ENCODE measurements at places on chromosomes 11 and 22. TPM values are rescaled to one million over a fixed set of nuclear protein-coding genes. Genes with fewer than 3 reads are reported as not detected.

C11orf42 gene
- not detected for total RNA-seq

KDM4D gene
- 0.68 TPM for total RNA-seq

SLC5A4 gene
- total RNA-seq = 1.4 TPM

SHISA8 gene
- total RNA-seq = not detected

PKP3 gene
- 23.1 TPM for total RNA-seq

OR51I1 gene
- total RNA-seq = 0.41 TPM

DNA sequence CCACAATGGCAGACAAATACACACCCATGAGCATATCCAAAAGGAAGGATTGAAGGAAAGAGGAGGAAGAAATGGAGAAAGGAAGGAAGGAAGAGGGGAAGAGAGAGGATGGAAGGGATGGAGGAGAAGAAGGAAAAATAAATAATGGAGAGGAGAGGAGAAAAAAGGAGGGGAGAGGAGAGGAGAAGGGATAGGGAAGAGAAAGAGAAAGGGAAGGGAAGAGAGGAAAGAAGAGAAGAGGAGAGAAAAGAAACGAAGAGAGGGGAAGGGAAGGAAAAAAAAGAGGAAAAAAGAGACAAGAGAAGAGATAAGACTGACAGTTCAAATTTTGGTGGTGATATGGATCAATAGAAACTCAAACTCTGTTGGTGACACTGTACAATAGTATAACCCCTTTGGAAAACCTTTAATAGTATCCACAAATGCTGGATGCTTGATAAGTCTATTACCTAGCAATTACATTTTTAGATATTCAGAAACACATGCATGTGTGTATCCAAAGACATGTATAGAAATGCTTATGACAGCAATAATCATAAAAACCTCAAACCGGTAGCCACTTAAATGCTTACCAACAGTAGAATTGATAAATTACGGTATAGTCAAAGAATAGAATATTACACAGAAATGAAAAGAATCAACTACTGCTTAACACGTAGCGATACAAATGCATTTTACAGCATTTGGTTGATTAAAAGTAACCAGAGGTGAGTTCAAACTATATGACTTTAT is 1.2 kb upstream of the HBD start:
- H3K27ac ChIP-seq = no peak overlapping the region
- H3K4me1 ChIP-seq = no peaks in the 10 kb centered on the region
- no peaks in the 10 kb centered on the region for H3K36me3 ChIP-seq
- H3K27me3 ChIP-seq = no peaks in the 10 kb centered on the region

DNA sequence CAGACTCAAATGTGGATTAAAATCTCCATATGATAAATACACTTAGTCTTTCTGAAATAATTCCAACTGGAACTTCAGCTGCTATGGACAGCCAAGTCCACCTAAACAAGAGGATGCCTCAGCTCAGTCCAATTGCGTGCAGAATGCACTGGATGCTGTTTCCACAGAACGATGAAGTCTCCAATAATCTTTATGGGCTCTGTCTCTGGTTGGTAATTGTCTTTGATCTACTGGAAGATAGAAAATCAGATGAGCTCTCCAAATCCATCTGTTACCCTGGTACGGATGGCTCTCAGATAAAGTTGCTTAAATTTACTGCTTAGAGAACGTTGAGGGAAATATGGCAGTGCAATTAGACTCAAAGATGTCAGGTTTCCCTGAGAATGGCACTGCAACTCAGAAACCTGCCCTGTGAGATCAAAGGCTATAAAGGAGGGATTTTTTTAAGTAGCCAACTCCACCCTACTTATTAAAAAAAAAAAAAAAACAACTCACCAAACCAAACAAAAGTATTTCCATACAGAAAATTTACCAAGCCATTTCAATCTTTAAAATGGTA is 859 bp upstream of the BIRC3 start:
- H3K4me3 ChIP-seq = peak overlapping the region; percentile 58
- H3K36me3 ChIP-seq = no peaks in the 10 kb centered on the region
- no peaks in the 10 kb centered on the region for H3K27me3 ChIP-seq
- H3K4me1 ChIP-seq = peaks cover 73% of the 10 kb centered on the region
- no peak for DNase-seq

DNA sequence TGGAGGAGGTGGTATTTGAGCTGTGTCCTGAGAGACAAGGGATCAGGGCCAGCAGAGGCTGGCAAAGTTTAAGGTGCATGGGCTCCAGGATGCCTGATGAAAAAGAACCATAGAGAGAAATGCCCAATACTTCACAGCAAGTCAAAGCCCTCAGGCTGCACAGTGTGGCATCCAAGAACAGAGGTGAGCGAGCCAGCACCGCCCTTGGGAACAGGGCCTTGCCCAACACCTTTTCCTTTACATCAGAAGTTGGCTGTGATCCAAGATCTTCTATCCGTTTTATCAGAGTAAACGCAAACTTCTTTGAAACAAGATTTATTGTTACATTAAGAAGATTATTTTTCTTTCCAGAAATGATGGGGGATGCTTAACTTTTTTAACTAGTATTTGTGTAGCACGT is 1.4 kb downstream of the B3GNT6 start:
- H3K4me1 ChIP-seq = peaks cover 11% of the 10 kb centered on the region
- H3K27ac ChIP-seq = no peak overlapping the region
- no peak overlapping the region for H3K4me3 ChIP-seq
- DNase-seq = no peak

GRCh38 chr11:111727431-111727830 is 38.8 kb downstream of the PPP2R1B start:
- H3K27ac ChIP-seq = no peak overlapping the region
- no peaks in the 10 kb centered on the region for H3K27me3 ChIP-seq

- no peak overlapping the region for H3K27ac ChIP-seq
- no peak overlapping the region for H3K4me3 ChIP-seq
- H3K4me1 ChIP-seq = no peaks in the 10 kb centered on the region
- no peak for DNase-seq
- H3K27me3 ChIP-seq = peaks cover 7% of the 10 kb centered on the region
These were observed 31.9 kb upstream of the IGLL5 start for GRCh38 chr22:22855617-22856308.

GRCh38 chr11:108906826-108907225 is 242.0 kb downstream of the DDX10 start:
- H3K27ac ChIP-seq = no peak overlapping the region
- no peak overlapping the region for H3K4me3 ChIP-seq
- no peaks in the 10 kb centered on the region for H3K27me3 ChIP-seq
- DNase-seq = no peak
- no peaks in the 10 kb centered on the region for H3K4me1 ChIP-seq

GRCh38 chr11:82976786-82977185 is 75.2 kb downstream of the DDIAS start:
- no peaks in the 10 kb centered on the region for H3K4me1 ChIP-seq
- DNase-seq = no peak
- H3K27ac ChIP-seq = no peak overlapping the region
- no peak overlapping the region for H3K4me3 ChIP-seq
- H3K27me3 ChIP-seq = no peaks in the 10 kb centered on the region
- H3K36me3 ChIP-seq = peaks cover 5% of the 10 kb centered on the region

DNA sequence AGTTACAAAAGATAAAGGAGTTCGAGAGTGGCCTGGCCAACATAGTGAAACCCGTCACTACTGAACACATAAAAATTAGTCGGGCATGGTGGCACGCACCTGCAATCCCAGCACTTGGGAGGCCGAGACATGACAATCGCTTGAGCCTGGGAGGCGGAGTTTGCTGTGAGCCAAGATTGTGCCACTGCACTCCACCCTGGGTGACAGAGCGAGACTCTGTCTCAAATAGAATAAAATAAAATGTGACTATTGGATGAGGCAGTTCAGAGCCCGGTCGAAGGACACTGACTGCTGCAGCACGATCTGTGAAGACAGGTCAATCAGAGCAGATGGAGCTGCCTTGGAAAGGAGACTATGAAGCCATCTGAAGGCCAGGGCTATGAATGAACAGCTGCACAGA is 37.7 kb upstream of the ANO1 start:
- no peak overlapping the region for H3K27ac ChIP-seq
- H3K4me1 ChIP-seq = no peaks in the 10 kb centered on the region
- no peak overlapping the region for H3K4me3 ChIP-seq
- DNase-seq = no peak
- no peaks in the 10 kb centered on the region for H3K36me3 ChIP-seq

- no peaks in the 10 kb centered on the region for H3K4me1 ChIP-seq
- DNase-seq = no peak
- no peaks in the 10 kb centered on the region for H3K27me3 ChIP-seq
- H3K27ac ChIP-seq = no peak overlapping the region
- H3K4me3 ChIP-seq = no peak overlapping the region
These were observed 11.7 kb downstream of the ZNF195 start for GRCh38 chr11:3367221-3367620.

DNA sequence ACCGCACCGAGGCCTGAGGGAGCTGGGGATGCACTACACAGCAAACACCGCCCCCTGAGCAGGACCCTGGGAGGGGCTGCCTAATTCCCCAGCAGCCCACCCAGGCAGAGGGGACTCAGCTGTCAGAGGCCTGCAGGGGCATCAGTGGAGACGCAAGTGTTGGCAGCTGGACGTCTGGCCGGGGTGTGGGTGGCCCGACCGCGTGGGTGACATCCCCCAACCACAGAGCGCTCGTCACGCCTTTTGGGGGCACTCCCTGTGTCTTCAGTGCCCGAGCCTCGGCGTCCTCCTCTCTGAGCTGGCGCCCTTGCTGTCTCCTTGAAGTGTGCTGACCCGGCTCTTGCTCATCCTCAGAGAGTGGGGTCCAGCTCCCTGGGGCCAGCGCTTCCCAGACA is 150.2 kb downstream of the BRD1 start:
- no peaks in the 10 kb centered on the region for H3K36me3 ChIP-seq
- H3K27ac ChIP-seq = no peak overlapping the region
- no peak overlapping the region for H3K4me3 ChIP-seq

DNA sequence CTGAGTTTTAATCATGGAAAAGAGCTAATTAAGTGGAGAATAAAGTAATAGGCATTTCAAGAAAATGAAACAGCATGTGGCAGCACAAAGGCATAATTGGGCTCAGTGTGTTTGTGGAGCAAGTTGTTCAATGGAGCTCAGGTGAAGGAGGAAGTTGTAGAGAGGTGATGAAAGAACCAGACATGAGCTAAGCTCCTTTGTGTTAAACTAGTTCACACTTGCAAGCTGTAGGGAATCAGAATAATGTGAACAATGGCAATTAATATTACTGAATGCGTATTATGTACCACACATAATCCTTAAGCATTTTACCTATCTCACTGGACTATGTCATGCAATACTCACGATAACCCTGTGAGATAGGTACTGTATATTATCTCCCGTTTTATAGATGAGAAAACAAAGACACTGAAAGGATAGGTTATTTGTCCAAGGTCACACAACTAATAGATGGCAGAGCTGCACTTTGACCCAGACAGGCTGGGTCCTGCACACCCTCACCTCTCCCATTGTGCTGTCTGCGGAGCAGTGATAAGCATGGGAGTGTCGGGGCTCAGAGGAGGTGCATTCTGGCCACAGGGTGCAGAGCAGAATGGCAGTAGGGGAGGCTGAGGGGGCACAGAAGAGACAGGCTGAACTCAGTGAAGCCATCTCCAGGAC is 8.9 kb downstream of the OLFML1 start:
- no peak overlapping the region for H3K27ac ChIP-seq
- no peak for DNase-seq
- H3K4me3 ChIP-seq = no peak overlapping the region

DNA sequence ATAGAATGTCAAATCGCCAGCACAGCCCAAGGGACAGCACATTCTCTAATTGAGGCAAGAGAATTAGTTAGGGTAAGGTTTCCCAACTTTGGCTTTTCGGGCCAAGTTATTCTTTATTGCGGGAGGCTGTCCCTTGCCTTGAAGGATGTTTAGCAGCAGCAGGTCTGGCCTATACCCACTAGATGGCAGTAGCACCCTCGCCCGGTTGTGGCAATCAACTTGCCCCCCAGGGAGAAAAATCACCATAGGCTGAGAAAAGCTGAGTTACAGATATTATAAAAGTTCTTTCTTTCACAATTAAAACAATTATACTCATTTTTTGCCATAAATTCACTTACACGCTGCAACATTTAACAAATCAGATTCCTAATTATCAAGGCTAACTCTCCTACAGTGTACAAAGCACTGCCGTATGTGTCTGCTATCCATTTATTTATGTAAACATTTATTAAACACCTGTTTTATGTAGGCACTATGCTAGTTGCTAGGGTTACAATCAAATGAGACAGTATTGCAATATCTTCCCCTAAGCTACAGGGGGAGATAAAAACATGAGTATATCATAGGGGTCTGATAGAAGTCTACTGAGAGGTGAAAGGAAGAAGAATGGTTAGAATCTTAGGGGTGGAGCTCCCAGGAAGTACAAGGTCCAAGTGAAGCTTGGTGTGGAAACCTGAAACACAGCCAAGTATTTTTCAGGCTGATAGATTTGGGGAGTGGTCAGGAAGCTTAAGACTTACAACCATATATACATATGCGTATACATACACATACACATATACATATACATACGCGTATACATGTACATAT is 452.3 kb downstream of the RAB38 start:
- no peak overlapping the region for H3K4me3 ChIP-seq
- no peaks in the 10 kb centered on the region for H3K36me3 ChIP-seq
- no peak overlapping the region for H3K27ac ChIP-seq
- DNase-seq = no peak
- H3K27me3 ChIP-seq = no peaks in the 10 kb centered on the region

- no peak for DNase-seq
- H3K27ac ChIP-seq = no peak overlapping the region
- no peak overlapping the region for H3K4me3 ChIP-seq
- no peaks in the 10 kb centered on the region for H3K4me1 ChIP-seq
- no peaks in the 10 kb centered on the region for H3K36me3 ChIP-seq
These were observed 21.6 kb upstream of the BBOX1 start for GRCh38 chr11:27018902-27019529.

DNA sequence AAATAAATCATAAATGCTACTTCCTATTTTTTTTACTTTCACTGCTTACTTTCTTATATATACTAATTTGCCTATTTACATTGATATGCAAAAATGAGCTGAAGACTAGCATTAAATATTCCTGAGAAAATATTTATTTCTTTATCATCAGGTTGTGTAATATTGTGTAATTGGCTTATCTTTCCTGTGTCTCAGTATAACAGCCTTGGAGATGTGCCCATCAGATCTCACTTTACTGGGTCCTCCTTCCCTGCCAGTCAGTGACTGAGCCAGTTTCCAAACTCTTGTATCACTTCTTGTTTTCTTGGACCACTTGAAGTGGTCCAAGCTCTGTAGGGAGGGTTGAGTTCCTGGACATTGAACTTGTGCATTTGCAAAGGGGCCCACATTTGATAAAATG is 900.0 kb downstream of the LUZP2 start:
- H3K4me3 ChIP-seq = no peak overlapping the region
- no peaks in the 10 kb centered on the region for H3K36me3 ChIP-seq
- no peak overlapping the region for H3K27ac ChIP-seq
- no peaks in the 10 kb centered on the region for H3K27me3 ChIP-seq
- DNase-seq = no peak
- no peaks in the 10 kb centered on the region for H3K4me1 ChIP-seq

DNA sequence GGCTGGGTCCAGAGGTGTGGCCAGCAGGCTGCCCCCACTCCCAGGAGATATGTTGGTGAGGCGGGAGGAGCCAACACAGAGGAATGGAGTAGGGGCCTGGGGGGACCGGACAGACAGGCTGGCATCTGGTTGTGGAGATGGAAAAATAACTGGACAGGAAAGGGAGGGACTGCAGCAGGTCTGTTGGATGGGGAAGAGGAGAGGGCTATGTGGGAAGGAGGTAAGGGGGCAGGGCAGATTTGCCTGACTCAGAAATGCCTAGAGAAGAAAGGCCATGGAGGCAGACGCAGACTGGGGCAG is 160.4 kb downstream of the TRIM29 start:
- no peak for DNase-seq
- peaks cover 12% of the 10 kb centered on the region for H3K27me3 ChIP-seq
- no peaks in the 10 kb centered on the region for H3K4me1 ChIP-seq
- H3K36me3 ChIP-seq = no peaks in the 10 kb centered on the region
- H3K4me3 ChIP-seq = no peak overlapping the region
- no peak overlapping the region for H3K27ac ChIP-seq

- no peak overlapping the region for H3K4me3 ChIP-seq
- DNase-seq = no peak
- no peaks in the 10 kb centered on the region for H3K4me1 ChIP-seq
These were observed 7.8 kb upstream of the RTL6 start for GRCh38 chr22:44505796-44506354.

Data from lower lobe of right lung (tissue), 2 donors.